ENCODE measurements at places on chromosomes 16 and 17.

DNA sequence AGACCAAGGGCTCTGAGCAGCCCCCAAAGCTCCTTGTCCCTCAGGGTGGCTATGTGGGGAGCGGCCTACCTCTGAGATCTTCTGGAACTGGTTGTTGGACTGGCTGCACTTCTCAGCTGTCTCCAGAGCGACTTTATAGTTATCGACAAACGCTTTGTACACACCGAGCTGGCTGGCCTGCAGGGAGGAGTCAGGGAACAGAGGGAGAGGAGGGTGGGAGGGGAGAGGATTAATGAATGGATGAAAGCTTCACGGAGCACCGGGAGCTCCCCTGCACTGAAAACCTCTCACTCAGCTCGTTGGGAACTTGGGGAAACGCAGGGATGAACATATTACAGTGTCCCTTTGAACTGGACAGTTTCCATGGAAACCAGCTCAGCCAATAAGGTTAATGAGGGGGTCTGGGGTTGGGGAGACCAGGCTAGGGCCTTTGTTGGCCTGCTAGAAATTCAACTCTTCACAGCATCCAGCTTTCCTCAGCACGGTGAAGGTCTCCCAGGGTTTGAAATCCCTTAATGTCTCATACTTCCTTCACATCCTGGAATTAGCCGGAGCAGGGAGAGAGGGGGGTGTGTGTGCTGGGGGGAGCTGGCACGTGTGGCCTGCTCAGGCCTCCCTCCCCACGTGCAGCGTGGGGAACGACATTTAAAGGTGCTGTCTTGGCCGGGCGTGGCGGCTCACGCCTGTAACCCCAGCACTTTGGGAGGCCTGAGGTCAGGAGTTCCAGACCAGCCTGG lies 86.7 kb downstream of the TIMM22 start:
- DNase-seq, result no peak

GRCh38 chr17:79174905-79175856 lies 100.6 kb downstream of the ENGASE start:
- DNase-seq, result no peak

DNA sequence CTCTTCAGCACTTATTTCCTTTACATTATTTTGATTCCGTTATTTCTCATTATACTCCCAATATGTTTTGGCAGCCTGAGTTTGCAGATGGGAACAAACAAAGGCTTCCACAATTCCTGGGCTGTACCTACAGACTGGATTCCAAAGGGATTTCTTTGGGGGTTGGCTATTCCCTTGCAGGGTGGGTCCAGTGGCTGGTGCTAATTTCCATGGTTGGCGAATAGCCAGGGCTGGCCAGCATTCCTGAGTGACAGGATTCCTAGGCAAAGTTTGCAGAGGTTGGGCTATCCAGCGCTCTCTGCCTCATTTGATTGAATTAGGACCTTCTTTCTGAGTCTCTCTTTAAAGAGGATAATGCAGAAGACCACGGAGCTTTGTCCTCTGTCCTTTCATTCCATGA lies 207.4 kb downstream of the MAF start:
- no peak for DNase-seq

DNA sequence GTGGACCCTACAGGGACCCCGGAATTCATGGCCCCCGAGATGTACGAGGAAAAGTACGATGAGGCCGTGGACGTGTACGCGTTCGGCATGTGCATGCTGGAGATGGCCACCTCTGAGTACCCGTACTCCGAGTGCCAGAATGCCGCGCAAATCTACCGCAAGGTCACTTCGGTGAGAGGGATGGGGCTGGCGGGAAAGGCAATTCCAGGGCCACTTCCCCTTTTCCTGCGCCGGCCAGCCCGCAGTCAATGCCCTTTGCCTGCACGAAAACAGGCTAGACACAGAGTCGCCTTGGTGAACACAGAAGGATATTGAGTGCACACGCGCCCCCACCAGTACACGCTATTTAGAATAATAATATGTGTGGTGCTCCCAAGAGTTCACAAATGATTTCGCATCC lies 4.0 kb downstream of the WNK4 start:
- DNase-seq, result no peak

DNA sequence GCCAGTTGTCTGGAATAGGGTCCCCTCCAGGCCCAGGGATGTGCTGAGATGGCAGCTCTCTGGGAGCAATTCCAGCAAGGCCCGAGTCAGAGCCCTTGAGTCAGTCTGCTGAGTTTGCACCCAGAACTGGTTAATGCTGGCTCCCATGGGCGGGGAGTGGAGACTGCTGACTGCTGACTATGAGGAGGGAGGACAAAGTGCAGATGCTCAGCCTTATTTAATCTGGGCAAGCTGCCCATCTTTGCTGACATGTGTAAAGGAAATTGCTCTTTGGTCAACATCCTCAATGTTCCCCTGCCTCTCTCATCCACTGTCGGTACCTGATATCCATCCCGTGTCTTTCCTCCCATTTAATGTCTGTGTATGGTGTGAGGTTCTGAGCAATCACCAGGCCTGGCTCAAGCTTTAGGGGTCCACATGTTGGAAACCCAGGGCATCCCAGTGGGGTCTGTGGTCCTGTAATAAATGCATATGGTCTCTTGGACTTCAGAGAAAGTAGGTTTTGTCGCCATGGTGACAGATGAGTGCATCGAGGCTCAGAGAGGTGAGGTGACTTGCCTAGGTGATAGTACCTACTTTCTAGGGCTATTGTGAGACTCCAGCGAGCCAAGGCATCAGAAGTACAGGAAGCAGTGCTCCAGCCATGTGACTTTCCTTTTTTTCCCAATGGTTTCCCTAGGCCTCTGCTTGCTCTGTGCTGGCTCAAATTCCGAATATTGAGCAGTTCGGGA lies 20.0 kb upstream of the RNF135 start:
- no peak for DNase-seq

DNA sequence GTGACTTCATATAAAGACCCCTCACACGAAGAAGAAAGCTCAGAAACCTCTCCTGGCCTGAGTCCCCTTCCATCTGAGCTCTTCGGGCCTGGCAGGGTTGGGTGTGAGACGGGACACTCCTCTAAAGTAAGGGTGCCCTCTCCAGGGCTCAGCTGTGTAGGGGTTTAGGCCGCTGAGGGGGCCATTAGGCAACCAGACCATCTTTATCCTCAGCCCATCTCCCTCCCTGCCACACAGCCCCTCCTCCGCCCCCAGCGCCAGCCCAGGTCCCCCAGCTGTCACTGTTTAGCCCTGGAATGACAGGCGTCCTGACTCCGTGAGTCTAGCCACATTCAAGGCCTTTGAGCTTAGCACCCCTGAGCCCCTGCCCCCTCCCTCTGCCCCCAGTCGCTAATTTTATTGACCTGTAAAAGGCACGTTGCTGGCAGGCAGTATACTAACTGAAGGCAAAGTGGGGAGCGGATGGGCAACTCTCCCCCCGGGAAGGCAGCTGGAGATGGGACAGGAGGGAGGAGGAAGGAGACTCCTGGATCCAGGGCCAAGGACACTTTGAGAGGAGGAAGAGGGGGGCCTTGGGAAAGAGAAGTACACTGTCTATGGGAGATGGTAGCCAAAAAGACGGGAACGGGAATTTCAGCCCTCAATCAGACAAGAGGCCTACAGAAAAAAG lies 592 bp upstream of the ZNF385C start:
- DNase-seq, result no peak

- DNase-seq, result no peak
Observed at GRCh38 chr16:63289834-63290460, 1253.7 kb upstream of the CDH8 start.

- no peak for DNase-seq
Observed at GRCh38 chr17:40065769-40066510, 3.2 kb downstream of the THRA start.

Data from AG04449 (cell line).